Stimulated activated CD4-positive, alpha-beta T cell treated with anti-CD3 and anti-CD28 coated beads, Interleukin-2, amount 100 ng/mL, for 24 hours (primary cell): ENCODE measurements at places on chromosomes 11 and 22.

DNA sequence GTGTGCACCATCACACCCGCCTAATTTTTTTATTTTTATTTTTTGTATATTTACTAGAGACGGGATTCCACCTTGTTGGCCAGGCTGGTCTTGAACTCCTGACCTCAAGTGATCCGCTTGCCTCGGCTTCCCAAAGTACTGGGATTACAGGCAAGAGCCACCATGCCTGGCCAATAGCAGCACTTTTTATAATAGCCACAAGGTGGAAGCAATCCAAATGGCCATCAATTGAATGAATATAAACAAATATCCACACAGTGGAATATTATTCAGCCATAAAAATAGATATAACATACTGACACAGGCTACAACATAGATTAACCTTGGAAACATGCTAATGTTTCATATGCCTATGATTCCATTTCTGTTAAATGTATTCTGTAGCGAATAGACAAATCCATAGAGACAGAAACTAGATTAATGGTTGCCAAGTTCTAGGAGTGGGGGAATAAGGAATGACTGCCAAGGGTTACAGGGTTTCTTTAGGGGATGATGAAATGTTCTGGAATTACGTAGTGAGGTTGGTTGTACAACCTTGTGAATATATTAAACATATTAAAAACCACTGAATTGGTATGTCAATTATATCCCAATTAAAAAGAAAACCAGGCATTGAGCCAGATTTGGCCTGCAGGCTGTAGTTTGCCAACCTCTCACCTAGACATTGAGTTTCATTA, 4.8 kb downstream of the VPS51 start:
- no peak for DNase-seq

GRCh38 chr22:38570779-38571364, 889 bp upstream of the DMC1 start:
- DNase-seq: peak; percentile 37

DNA sequence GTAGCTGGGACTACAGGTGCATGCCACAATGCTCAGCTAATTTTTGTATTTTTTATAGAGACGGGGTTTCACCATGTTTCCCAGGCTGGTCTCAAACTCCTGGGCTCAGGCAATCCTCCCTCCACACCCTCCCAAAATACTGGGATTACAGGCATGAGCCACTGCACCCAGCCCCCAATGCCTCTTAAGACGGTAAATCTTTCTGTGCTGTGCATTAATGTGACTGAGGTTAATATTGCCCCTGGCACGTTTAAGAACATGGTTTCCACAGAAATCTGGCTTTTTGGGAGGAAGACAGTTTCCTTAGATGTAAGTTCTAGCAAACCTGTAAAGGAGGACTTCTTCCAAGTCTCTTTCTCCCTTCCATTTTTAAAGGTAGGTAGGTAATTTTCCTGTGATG, 6.1 kb upstream of the HORMAD2 start:
- no peak for DNase-seq

- no peak for DNase-seq
These were observed 1.6 kb upstream of the IZUMO1R start for GRCh38 chr11:94302776-94303175.

DNA sequence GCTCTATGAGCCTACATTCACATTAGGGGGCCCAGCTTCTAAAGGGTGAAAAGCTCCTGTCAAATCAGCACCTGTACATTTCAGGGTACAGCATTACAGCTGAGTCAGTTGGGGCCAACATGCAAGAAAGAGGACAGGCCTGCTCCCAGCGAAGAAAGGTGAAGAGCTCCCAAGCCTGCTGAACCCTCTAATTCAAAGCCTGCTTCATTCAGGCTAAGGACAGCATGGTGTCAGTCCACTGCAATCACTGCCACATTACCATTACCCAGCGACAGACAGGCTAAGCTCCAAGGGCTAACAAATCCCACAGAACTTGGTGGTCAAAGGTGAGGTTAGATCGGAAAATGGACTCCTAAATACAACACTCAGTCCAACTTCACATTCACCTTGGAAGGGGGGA, 65.4 kb upstream of the CHRM4 start:
- no peak for DNase-seq

DNA sequence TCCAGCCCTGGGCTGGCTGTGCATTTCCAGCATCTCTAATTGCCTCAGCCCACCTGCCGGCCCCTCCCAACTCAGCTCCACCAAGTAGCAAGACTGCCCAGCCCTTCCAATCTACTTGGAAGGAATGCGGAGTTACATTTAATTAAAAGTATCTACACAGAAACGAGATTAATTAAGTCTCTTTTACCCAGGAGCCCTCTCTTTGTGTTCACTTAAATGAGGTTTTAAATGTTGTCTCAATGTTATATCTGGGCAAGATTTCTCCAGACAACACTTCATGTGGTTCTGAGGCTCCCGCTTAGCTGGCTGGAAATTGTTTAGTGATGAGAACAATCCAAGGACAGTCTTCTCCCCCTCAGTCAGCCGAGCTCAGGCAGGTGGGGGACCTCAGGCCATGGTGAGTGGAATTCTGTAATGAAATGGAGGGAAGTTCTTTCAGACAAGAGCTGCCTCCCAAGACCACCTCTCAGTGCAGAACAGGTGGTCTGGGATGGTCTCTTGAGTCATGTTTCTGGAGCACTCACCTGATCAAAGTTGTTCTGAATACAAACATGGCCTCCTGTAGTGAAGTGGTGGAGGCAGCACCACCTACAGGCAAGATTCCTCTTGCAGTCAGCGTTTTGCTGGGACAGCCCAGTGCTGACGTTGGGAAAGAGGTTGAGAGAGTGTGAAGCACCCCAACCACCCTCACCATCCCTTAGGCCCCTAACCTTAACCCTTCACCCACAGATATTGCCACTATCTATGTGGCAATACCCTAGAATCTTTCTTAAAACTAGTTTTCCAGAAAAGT, 371.6 kb downstream of the CADM1 start:
- no peak for DNase-seq

DNA sequence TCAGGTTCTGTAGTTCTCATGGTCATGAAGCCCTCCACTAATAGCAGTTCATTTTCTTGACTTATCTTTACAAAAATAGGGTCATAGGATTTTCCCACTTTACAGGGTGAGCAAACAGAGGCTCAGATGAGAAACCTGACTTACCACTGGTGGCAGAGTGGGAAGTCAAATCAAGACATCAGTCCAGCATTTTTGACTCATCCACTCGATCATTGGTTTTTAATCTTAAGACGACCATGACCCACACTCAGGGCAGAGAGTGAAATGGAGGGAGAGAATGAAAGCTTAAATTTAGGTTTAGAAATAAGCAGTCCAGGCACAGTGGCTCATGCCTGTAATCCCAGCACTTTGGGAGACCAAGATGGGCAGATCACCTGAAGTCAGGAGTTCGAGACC, 42.1 kb downstream of the RTL6 start:
- DNase-seq: no peak

DNA sequence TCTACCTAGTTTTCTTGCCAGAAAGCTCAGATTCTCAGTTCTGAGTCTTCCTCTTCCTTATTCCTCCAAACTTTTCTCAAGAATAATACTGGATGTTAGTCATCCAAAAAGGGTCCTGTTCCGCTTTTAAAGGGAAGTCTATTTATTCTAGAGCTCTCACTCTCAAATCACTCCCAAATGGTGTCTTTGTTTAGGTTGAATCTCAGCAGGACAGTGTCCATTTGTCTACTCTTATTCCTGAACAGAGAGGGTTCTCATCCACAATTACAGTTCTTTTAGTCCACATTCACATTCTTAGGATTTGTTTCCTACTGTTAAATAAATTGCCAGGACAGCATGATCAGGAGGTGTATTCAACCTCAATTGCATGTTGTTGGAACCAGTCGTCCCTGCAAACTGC, 61.3 kb downstream of the MUC15 start:
- DNase-seq: no peak

GRCh38 chr11:111518668-111519067, 4.1 kb downstream of the HOATZ start:
- no peak for DNase-seq

DNA sequence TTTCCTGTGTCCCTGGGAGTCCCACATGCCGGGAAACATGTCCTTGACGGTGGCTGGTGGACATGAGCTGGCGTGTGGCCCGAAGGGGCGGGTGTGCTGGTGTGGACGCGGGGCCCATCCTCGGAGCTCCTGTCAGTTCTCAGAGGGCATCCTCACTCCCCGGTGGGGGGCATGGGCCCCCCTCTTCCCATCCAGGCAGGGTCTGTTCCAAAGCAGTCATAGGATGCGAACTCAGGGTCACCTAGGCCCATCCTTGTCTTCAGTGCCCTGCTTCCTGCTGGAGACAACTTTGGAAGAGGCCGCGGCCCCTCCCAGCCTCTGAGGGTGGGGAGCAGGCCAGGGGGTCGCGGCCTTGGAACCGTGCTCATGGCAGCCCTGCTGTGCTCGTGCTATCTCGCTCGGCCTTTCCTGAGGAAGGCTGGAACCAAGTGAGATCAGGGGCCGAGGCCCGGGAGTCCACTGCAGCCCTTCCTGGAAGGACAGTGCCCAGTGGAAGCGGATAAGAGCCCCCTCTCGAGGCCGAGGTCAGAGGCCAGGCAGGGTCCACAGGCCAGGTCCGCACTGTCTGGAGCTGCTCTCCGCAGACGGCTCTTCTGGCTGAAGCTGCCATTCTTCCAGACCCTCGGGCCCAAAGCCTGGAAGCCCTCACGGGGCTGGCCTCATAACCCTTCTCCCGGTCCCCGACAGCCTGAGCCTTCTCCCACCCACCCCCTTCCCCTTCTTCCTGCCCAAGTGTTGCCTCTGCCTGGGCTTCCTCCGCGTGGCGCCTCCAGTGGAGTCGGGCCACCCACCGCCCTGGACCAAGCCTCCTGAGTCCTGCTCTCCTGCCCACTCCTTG, 8.7 kb downstream of the GRK2 start:
- no peak for DNase-seq

DNA sequence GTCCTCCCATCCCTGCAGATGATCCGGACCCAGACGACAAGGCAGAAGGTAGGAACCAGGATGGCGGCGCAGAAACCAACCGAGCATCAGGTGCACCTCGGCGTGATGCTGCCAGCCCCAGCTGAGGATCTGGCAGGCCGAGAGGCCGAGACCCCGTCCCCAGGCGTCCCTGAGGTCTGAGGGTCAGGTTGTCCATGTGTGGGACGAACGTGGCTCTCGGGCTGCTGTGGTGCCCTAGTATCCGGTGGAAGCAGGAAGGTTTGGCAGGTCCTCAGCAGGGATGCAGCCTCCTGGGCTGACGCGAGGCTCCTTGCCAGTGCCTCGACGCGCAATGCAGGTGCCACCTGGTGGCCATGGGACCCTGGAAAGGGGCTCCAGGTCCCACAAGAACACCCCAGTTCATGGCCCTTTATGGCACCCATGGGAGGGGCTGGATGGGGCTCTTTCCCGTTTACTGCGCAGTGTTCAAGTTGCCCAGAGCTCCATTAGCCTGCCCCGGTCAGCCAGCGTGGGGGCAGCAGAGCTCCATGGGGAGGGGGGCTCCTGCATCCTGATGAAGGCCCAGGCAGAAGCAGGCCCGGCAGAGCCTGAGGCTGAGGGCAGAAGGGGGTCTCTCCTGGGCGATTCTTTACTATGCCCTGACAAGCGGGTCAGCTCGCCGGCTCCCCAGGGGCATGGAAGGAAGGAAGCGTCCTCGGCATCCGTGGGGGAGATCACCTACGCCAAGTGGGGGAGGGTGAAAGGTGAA, 129.9 kb downstream of the CTTN start:
- no peak for DNase-seq

GRCh38 chr11:44957776-44958564, 7.3 kb upstream of the TP53I11 start:
- no peak for DNase-seq

DNA sequence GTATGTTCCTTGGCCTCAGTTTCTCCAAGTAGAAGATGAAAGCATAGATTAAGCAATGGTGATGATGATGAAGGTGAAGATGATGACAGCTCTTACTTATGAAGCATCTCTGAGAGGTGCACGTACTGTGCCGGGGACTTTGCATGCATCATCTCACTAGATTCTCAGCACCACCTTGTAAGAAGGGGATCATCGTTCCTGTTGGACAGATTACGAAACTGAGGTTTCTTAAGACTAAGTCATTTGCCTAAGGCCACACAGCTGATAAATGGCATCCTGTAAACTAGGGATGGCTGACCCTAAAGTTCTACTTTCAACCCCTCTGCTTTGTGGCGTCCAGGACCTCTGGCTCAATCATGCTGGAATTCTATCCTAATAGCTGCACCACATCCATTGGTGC, 8.7 kb downstream of the MS4A15 start:
- DNase-seq: no peak

GRCh38 chr11:128201801-128202200, 385.6 kb downstream of the ETS1 start:
- DNase-seq: no peak

DNA sequence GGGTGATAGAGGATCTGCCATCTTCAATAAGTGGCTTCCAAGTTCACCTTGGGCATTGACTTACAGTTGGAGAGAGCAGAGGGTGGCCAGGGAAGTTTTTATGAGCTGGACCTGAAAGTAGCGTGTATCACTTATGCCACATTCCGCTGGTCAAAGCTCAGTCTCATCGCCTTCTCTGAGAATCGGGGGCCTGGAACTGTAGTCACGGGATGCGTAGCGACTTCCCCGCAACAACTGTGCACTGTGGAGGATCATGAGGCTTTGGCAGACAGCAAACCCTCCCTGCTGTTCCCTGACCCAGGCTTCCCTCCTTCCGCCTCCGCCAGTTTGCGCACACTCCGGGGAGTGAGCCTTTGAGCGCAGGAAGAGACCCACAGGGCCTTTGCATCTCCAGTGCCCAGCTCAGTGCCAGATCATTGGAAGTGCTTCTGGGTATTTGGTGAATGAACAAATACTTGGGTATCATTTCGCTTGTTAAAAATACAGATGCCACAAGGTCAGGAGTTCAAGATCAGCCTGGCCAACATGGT, 95.5 kb downstream of the CEP164 start:
- no peak for DNase-seq

DNA sequence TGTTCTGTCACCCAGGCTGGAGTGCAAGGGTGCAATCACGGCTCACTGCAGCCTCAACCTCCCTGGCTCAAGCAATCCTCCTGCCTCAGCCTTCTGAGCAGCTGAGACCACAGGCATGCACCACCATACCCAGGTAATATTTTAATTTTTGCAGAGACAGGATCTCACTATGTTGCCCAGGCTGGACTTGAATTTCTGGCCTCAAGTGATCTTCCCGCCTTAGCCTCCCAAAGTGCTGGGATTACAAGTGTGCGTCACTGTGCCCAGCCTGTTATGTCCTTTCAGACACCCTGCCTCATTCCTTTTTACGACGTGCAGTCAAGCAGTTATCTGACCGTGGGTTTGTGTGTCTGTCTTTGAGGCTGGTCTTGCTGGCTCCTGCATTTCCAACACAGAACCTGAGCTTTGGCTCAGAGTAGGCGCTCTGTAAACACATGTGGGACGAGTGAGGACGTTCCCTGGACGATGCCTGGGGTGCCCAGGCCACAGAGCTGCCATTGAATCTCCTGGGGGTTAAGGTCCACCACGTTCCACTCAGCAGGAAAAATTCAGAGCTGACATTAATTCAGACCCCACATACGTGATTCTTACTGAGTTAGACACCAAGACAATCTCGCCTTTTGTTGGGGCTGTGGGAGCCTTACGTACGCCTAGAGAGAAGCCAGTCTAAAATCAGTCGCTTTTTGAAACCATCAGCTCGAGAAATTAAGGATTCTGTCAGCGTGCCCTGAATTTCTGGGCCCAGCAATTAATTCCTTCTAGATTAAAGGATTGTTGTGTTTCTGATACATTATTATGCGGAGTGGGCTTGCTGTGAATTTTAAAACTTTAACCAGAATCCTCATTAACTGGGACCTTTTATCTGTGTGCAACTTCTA, 21.5 kb upstream of the EMID1 start:
- no peak for DNase-seq

- DNase-seq: no peak
These were observed 117.5 kb downstream of the WNT7B start for GRCh38 chr22:45859231-45860161.
